ENCODE measurements at places on chromosomes 7 and 10. TPM values are rescaled to one million over a fixed set of nuclear protein-coding genes. Genes with fewer than 3 reads are reported as not detected.

The PLXNA4 gene
- 7.6 TPM for total RNA-seq

The TACC2 gene
- 98.1 TPM for total RNA-seq

The EMX2 gene
- 46.1 TPM for total RNA-seq

The SUN3 gene
- total RNA-seq: not detected

The CDK14 gene
- total RNA-seq: 23.5 TPM

The TRIM50 gene
- not detected for total RNA-seq

The PDK4 gene
- total RNA-seq: 27.8 TPM

The UBN2 gene
- total RNA-seq: 36.1 TPM

The ECHS1 gene
- 130 TPM for total RNA-seq

The TMEM236 gene
- 0.49 TPM for total RNA-seq

The PAX2 gene
- total RNA-seq: 0.52 TPM

The HKDC1 gene
- total RNA-seq: 0.10 TPM

The MET gene
- 54.1 TPM for total RNA-seq

The LBX1 gene
- total RNA-seq: not detected

The RBM20 gene
- 0.68 TPM for total RNA-seq

The YAE1 gene
- total RNA-seq: 24.8 TPM

The CLRN3 gene
- not detected for total RNA-seq

The APBB1IP gene
- total RNA-seq: 8.0 TPM

The THNSL1 gene
- total RNA-seq: 7.7 TPM

The ZNF3 gene
- total RNA-seq: 41.3 TPM

The UCN3 gene
- not detected for total RNA-seq

The OGA gene
- total RNA-seq: 193 TPM

The NUTM2B gene
- total RNA-seq: 0.26 TPM

The SRI gene
- 158 TPM for total RNA-seq

The FRAT1 gene
- total RNA-seq: 2.9 TPM

The MAGI2 gene
- 25.3 TPM for total RNA-seq

The MRC1 gene
- total RNA-seq: 13.1 TPM

The SORCS1 gene
- 0.99 TPM for total RNA-seq
